ENCODE measurements at places on chromosomes 6 and 20. TPM values are rescaled to one million over a fixed set of nuclear protein-coding genes. Genes with fewer than 3 reads are reported as not detected.

Gene WASF1
- total RNA-seq: 2.5 TPM

Gene CENPQ
- 1.8 TPM for total RNA-seq

Gene LAMA2
- 204 TPM for total RNA-seq

Gene BFSP1
- total RNA-seq: 2.3 TPM

Gene LY6G5C
- 0.09 TPM for total RNA-seq

Gene GINS1
- 1.6 TPM for total RNA-seq

Data from bronchial smooth muscle cell (primary cell).